Stimulated activated CD4-positive, alpha-beta T cell treated with anti-CD3 and anti-CD28 coated beads, TNF-alpha, amount 100 ng/mL, for 24 hours (primary cell): ENCODE measurements at places on chromosomes 12 and 14.

DNA sequence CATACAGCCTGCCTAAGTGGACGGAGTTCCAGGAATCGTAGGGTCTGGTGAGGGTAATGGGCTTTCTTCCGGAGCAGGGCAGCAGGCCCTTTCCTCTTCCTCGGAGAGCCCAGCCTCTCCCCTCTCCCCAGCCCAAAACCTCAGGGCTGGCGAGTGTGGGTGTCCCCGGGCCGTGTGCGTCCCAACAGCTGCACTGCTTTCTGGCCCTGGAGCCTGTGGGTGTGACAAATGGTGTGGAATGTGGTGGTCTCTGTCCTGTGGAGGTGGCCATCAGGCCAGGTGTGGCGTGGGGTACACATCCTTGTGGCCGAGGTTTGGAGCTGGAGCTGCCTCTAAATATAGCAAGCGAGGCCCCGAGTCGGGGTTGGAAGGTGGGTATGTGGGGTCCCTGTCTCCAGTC is 8.5 kb downstream of the ORAI1 start:
- no peak for DNase-seq

DNA sequence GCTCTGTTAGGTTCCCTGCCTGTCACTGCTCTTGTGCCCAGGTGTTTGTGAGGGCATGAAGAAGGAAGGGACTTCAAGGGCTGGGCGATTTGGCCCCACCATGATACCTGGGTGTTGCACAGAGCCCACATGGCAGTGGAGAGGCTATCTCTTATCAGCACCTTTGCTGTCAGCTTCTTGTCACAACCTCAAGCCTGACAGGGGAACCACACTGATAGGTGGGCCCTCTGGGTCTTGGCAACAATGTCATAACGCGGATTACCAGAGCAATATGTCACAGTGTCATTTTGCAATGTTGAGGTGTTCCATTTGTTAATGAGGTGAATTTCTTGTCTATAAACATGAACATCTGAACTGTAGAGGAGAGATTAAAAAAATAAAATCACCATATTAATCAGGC is 22.9 kb upstream of the CACNA1C start:
- DNase-seq = no peak

- DNase-seq = no peak
These were observed 21.7 kb downstream of the CBX5 start for GRCh38 chr12:54258201-54258681.

GRCh38 chr12:57781801-57782200 is 786 bp upstream of the TSFM start:
- DNase-seq = no peak

- DNase-seq = no peak
These were observed 254.2 kb downstream of the ZFP36L1 start for GRCh38 chr14:68538639-68539038.

GRCh38 chr12:90102957-90103652 is 394.5 kb upstream of the ATP2B1 start:
- no peak for DNase-seq

GRCh38 chr14:51189600-51190376 is 50.3 kb upstream of the TMX1 start:
- no peak for DNase-seq

GRCh38 chr12:83040339-83040738 is 353.6 kb downstream of the TMTC2 start:
- DNase-seq = no peak

DNA sequence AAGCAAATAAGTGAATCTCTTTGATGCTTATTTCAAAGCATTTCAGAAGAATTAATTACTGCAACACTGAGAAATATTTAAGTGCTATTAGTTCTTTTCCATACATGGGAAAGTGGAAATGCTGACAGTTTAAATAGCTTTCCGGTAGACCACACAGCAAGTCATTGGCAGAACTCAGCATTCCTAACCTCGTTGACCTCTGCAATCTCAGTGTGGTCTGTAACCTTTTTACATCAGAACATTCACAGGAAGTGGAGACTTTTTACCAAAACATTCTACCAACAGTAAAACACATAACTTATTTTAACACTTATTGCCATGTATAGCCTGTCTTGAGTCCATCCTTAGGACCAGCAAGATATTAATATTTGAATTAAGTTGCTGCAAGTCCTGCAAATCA is 249.5 kb upstream of the DCN start:
- DNase-seq = no peak

DNA sequence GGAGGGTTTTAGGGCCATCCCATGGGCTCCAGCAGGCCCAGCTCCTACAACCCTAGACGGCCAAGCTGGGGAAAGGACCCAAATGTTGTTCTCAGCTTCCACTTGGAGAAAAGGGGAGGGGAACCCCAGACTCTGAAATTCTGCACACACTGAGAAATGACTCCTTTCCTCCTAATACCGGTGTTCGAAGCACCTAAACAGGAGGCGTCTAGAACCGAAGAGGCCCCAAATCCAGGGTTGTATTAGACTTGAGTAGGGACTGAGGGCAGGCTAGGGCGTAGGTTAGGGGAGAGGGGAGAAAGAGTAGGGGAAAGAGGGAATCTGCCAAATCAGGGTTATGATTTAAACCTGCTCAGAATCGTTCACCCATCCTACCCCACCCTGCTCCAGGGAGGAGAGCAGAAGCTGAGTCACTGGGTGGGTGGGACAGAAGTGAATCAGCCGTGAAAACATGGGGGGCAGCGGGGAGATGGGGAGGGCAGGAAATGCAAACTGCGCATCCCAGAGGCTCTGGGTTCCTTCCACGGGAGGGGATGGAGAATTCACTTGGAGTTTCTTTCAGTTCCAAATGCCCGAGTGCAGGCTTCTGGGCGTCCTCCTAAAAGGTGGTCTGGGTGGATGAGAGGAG is 1.0 kb downstream of the IGFBP6 start:
- DNase-seq = no peak

- no peak for DNase-seq
These were observed 94.2 kb downstream of the HEATR5A start for GRCh38 chr14:31326111-31326510.

- no peak for DNase-seq
These were observed 707.7 kb upstream of the NOVA1 start for GRCh38 chr14:27305441-27305945.

DNA sequence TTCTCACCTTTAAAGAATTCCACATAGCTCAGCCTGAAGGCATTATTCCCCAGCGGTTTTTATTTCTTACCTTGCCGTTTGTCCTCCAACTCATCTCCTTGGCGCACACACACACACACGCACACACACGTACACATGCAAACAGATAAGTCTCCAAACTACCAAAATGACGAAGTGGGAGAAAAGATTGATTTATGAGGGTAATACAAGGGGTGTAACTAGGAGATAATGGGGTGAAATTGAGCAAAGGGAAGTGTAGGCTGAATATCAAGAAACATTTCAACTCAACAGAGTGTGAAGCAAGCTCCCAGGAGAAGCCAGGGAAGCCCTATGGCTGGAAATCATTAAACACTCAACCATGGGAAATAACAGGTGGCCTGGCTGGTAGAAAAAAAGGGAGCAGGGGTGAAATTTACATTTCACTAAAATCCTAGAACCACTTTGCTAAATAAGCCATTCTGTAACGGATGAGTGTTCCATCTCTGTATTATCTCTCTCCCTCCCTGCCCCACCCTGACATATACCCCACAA is 41.0 kb downstream of the GRIN2B start:
- no peak for DNase-seq

GRCh38 chr14:99267837-99268781 is 3.9 kb downstream of the BCL11B start:
- no peak for DNase-seq

- peak; percentile 81 for DNase-seq
These were observed 10.8 kb downstream of the BHLHE41 start for GRCh38 chr12:26113853-26114719.

- no peak for DNase-seq
These were observed 6.0 kb upstream of the IL22 start for GRCh38 chr12:68259318-68259940.

DNA sequence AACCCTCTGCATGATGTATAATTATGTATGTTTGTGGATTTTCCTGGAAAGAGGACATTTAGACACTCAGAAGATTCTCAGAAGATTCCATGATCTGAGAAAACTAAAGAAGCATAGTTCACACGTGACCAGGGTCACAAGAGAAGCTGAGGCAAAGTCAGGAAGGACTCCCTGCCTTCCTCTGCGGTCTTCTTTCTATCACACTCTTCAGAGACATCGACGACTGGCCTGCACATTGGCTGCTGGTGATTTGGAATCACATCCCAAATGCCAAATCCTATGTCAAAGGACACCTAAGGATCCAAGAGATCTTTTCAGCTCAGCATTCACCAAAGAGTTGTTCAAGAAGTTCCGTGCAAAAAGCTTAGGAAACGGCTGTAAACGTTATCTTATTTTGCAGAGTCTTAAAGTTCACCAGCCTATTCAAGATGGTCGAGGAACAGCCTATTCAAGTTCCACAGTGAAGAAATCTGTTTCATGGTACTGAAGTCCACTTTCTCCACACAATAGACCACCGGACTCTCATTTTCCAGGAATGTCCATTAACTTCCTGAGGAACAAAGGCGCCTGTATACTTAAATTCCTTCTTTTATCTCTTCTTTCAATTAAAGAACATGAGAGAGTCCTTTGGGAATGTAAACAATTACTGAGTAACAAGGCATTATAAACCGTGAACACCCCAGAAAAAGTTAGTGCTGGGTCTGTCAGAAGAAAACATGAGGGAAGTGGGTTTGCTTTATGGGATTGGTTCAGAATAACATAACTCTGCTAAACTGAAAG is 42.1 kb downstream of the IGF1 start:
- no peak for DNase-seq

GRCh38 chr14:68230950-68231717 is 411.6 kb downstream of the RAD51B start:
- no peak for DNase-seq

- no peak for DNase-seq
These were observed 156.6 kb downstream of the VRK1 start for GRCh38 chr14:96953875-96954185.

- no peak for DNase-seq
These were observed 6.6 kb downstream of the DCAF4 start for GRCh38 chr14:72932893-72933292.

DNA sequence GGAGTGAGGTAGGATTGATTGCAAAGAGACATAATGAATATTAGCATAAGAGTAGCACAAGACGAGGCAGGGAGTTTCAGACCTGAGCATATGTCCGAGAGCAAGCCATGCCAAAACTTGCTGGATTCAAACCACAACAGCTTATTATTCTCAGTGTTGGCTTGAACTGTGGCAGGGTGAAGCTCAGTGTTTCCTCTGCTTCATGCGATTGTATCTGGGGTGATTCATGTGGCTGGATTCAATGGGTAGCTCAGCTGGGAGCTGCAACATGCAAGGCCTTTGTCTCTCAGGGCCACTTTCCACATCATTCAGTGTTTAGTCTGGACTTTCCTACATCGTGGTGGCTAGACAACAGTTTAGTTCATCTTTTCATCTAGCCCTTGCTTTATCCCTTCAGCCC is 22.1 kb upstream of the E2F7 start:
- no peak for DNase-seq

- DNase-seq = no peak
These were observed 50.4 kb downstream of the DYRK2 start for GRCh38 chr12:67698672-67699581.

- no peak for DNase-seq
These were observed 68.5 kb downstream of the LIN7A start for GRCh38 chr12:80869264-80869663.

DNA sequence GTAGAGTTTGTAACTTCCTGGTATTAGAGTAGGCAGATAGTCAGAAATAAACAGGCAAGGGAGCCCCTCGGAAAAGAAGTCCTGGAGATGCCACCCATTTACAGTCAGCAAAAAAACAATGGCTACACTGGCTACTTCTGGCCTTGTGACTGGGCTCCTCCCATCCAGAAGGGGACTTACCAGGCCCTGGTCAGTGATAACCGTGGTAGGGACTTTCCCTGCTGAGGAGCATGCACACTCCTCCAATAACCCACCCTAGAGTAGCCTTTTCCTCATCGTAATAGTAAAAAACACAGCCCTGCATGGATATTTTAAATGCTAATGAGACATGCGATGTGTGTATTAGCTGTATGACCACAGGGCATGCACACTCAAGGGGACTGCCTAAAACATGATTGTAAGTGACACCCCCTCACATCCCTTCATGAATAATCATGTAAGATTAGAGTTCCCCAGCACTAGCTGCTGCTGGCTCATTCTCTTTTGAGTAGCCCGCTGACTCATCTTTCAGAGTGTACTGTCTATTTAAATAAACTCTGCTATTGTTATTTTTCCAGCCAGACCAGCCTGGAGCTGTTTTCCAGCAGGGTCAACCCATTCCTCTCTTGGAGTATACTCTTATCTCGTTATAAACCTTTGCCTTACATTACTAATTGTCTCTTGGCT is 413.8 kb upstream of the TMTC1 start:
- no peak for DNase-seq

DNA sequence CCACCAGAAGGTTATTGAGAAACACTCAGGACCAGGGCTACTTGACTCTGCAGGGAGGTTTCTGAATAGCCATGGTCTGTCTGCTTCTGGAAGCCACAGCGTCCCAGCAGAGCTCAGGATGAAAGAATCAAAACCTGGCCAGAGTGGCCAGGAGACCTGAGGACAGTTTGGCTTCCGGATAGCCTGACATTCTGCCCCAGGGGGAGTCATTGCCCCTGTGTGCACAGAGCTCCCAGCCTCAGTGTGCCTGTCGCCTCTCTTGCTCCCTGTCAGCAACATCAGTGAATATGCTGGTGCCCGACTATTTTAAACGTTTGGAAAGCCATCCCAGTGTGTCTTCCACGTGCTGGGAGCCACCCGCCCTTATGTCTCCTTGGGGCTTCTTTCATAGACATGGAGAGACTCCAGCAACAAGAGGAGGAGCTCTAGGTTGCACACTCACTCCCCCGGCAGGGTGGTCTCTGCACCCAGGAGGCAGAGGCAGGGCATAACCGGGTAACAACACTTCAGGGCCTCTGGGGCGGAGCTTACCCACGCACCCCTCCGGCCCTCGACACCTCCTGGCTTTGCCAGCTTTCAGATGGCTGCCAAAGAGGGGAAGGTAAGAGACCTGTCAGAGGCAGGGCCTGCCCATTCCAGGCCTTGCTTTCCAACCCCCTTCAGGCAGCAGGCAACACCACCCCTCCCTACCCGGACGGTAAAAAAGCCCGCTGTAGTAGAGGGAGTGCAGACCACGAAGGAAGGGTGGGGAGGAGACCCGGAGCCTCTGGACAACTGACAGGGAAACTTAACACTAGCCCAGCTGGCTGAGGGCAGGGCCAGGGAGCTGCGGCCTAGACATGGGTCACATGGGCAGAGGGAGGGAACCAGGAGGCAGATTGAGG is 19.0 kb upstream of the SLC6A12 start:
- no peak for DNase-seq

- DNase-seq = no peak
These were observed 87.4 kb downstream of the OR11H12 start for GRCh38 chr14:18688346-18688745.

- no peak for DNase-seq
These were observed 28.9 kb downstream of the DNAH10 start for GRCh38 chr12:123790905-123791467.

- no peak for DNase-seq
These were observed 17.6 kb downstream of the CALCOCO1 start for GRCh38 chr12:53709671-53710070.
